ENCODE measurements at places on chromosomes 1 and 21.

GRCh38 chr1:231072041-231072440 lies 32.0 kb upstream of the FAM89A start:
- no peak for DNase-seq

DNA sequence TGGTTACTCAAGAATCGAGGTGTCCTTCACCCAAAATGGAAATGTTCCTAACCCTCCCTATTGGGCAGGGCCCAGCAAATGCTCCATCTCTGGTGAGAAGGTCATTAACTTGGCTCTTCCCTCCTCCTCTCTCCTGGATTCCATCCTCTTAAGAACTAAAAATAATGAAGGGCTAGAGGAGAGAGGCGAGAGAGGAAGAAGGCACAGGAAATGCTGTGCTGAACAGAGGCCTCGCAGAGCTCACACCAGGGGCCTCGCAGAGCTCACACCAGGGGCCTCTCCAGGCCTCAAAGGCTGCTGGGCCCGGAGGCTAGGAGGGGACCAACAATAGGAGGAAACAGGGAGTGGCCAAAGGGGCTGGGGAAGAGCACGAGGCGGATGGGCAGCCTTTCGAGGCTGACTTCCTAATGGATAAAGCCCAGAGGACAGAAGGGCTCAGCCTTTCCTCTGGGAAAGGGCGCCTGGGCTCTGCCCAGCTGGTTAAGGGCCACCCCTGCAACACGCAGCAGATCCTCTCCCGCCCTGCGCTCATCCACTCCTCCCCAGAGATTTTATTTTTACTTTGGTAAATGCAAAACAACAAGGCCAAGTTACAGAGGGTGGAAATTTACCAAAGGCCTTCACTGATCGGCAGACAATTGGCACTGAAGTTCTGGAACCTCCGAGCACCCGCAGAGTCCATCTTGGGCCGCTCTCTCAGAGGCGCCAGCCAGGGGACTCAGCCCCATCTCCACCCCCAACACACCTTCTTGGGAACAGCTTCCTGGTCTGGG lies 78.5 kb downstream of the ITPKB start:
- DNase-seq: no peak

DNA sequence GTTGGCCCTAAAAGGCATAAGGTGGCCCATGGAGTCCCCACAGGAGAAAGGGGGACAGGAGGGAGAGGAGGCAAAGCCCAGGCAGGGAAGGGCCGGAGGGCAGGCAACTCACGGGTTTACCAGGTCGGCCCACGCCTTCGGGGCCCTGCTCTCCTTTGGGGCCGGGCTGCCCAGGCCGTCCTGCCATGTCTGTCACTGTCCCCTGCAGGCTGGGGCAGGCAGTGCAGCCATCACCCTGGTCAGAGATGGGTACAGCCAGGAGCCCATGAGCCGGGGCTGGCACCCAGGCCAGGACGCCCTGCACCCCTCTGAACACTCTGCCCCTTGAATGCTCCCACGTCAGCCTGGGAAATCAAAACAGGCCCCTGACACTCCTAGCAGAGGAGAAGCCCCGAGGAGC lies 19.8 kb downstream of the COL16A1 start:
- DNase-seq: no peak

DNA sequence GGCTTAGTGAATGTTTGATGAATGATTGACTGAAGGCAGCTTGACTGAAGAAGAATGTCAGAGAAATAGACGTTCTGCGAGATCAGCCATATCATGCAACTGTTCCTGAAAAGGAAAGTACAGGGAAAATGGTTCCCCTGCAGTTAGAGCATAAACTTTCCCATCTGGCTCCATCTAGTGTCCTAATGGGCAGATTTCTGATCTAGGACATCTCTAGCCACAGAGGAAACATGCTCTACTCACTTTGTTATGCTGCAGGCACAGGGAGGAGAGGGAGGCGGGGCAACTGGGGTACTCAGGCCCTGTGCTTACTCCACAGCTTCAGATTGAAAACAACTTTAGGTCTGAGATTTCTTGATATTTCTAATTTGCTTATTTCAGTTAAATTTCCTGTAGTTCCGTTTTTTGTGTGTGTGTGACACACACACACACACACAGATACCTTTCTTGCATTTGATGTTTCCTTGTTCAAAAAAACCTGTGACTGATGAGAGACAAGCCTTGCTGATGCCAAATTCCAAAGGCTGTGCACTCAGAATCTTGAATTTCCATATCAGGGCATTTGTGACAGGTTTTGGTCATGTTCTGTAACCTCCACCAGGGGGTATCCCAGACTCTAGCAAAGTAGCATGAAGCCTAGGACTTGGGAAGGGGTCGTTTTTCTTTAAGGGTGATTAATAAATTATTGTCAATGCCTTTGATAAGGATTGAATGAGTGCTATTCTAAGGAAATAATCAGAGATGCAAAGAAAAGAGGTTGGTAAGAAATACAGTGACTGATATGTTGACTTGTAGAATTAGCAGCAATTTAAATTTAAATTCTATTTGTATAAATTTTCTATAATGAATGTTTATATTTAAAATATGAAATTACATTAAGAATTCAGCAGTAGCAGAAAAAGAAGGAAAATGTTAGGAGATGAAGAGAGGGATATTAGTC lies 139.7 kb upstream of the BEND5 start:
- DNase-seq: no peak

GRCh38 chr1:234512451-234512861 lies 33.5 kb upstream of the TARBP1 start:
- DNase-seq: no peak

DNA sequence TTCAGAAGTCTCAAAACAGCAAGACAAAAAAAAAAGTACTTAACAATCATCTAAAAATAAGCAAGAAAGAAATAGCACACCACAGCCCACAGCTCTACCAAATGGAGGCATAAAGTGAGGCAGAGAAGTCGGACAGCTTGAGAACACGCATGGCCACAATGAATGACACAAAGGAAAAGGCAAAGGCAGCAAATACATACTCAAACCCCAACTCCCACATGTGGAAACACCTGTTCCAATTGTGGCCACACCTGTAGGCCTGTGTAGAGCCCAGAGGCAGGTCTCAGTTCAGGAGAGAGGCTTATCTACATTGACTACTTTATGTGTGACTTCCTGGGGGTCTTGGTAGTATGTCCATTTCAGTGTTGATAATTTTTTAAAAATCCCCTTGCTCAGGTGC lies 543.5 kb downstream of the LMO4 start:
- DNase-seq: no peak

DNA sequence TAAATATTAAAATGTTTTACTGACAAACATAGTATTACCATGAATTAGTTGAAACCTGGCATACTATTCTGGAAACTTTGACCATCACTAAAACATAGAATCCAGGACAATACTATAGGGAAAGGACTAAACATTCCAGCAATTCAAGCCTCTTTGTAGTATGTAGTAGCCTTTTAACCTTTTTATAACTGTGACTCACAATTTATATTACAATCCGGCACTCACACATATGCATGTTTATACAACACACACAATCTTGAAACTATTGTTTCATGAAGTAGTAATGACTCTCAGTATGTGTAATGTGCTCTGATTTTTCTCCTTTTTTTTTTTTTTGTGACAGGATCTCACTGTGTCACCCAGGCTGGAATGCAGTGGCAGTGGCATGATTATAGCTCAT lies 64.3 kb downstream of the ANKRD13C start:
- DNase-seq: no peak

DNA sequence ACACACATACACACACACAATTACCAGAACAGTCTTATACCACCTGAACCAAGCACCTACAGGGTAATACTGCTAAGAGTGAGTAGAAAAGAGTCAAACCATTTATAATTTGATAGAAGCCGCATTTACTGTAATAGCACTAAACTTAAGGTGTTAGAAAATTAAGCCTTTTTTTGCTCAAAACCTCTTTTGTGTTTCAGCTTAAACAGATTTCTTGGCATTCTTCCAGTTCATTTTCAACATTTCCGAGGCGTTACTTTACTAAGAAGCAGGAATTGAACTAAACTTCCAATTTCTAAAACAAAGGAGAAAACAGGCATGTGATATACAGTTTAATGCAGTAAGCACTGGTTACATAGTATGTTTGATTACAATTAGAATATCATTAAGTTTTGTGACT lies 387.2 kb downstream of the NCAM2 start:
- DNase-seq: no peak

GRCh38 chr21:20701235-20701634 lies 297.0 kb upstream of the NCAM2 start:
- DNase-seq: no peak

- DNase-seq: no peak
These were observed 201.4 kb upstream of the SNX7 start for GRCh38 chr1:98460136-98460535.

- no peak for DNase-seq
These were observed 4.2 kb downstream of the TNFRSF25 start for GRCh38 chr1:6461538-6462411.

DNA sequence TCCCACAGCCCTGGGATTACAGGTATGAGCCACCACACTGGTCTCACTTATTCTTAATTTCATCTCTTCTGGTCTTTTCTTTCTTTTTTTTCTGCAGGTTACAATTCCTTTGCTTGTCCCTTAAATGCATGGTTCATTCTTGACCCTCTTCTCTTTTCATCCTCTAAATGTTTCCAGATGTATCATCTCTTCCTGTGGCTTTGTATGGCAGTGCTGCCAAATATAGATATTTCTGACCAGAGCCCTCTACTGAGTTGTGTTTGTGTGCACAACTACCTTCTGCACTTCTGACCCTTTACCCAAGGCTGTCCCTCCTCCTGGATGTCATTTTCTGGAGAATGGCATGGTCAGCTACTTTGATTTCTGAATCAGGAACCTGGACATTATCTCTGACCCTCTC lies 32.5 kb downstream of the OLFML3 start:
- no peak for DNase-seq

GRCh38 chr1:173294843-173295242 lies 87.7 kb upstream of the TNFSF4 start:
- no peak for DNase-seq

- no peak for DNase-seq
These were observed 2072.4 kb downstream of the MRPL39 start for GRCh38 chr21:23534850-23535249.

DNA sequence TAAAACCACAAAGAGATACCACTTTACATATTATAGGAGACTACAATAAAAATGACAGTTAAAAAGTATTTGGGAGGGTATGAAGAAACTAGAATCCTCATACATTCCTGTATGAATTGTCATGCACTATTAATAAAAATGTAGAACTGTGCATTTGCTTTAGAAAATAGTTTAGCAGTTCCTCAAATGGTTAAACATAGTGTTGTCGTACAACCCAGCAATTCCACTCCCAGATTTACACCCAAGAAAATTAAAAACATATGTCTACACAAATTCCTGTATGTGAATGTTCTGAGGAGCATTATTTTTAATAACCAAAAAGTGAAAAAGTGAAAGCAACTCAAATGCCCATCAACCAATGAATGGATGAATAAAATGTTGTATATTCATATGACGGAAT lies 23.1 kb upstream of the PDE4B start:
- DNase-seq: no peak

GRCh38 chr1:203700901-203701300 lies 64.1 kb upstream of the LAX1 start:
- no peak for DNase-seq

DNA sequence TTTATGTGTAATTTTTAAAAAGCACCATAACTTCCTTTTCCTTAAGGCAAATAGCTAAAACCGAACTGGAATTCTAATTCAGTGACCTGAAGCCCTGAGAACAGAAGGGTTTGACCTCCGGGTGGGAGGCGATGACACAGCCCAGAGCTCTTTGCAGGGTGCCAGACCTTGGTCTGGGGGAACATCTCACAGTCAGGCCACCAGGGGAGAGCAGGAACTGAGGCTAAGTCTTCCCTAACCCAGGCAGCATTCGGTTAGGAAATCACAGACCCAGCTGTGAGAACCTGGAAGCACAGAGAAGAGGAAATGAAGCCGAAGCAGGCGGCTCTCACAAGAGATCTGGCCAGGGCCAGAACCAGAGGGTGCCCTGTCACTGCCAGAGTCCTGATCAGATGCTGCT lies 444.8 kb downstream of the TTLL7 start:
- DNase-seq: no peak

GRCh38 chr21:37430184-37430821 lies 63.7 kb downstream of the DYRK1A start:
- no peak for DNase-seq

- no peak for DNase-seq
These were observed 106.7 kb upstream of the COL6A1 start for GRCh38 chr21:45874716-45875415.

DNA sequence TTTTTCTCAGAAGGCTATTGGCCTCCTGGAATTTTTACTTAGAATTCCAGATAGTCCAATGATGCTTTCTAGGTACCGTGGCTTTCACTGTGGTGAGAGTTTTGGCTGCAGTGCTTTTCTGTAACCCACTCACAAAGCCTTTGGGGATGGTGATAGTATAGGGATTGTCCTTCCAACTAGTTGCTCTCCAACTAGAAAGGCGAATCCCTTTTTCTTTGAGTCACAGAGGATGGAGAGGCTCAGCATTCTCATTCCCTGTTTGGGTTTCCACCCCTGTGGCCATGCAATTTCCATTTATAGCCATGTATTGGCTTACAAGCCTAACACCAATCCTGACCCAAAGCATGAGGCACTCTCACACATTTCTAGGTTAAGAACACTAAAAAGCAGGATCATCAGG lies 300.3 kb downstream of the DISC1 start:
- DNase-seq: no peak

- no peak for DNase-seq
These were observed 147.6 kb downstream of the RHOU start for GRCh38 chr1:228882771-228883450.

DNA sequence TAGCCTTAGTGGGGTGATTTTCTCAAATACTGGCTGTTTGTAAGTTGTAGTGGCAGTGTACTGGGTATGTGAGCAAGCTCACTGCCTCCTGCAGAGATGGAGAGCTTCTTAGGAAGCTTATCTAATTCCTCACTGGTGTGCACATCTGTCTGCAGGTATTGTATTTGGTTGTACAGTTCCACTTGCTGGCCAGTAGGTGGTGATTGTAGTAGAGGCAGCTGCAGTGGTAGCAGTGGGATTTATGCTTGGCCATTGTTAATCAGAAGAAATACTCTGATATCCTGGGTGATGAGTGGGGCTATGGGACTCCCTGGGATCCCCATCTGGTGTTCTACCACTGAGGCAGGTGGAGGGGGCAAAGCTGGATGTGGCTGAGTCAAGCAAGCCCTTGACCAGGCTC lies 276.1 kb upstream of the SPAG17 start:
- no peak for DNase-seq

DNA sequence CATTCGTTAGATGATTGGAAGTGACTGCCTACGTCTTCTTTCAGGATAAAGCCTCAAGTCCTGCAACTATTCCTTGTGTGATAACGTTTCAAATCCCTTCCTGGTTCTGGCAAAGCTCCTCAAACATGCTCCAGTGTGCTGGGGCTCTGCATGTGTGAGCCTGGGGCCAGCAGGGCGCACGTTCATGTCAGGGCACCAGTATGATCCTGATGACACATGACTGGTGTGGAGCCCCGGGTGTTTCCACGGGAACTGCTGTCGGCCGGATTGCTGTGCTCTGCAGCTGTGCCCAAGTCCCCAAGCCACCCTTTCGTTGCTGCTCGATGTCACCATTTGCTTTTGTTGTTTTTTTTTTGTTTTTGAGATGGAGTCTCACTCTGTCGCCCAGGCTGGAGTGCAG lies 21.3 kb downstream of the KRTAP10-1 start:
- DNase-seq: no peak

- DNase-seq: no peak
These were observed 96.0 kb downstream of the NOS1AP start for GRCh38 chr1:162165528-162165927.

GRCh38 chr1:174789399-174789798 lies 210.3 kb upstream of the CACYBP start:
- DNase-seq: no peak

GRCh38 chr1:166933633-166934032 lies 41.7 kb downstream of the ILDR2 start:
- DNase-seq: no peak

GRCh38 chr1:109264379-109264755 lies 15.0 kb downstream of the CELSR2 start:
- no peak for DNase-seq
